ENCODE measurements at places on chromosomes 1 and 21. TPM values are rescaled to one million over a fixed set of nuclear protein-coding genes. Genes with fewer than 3 reads are reported as not detected.

Gene KRTAP7-1
- 0.23 TPM for polyA plus RNA-seq

Gene GNG4
- polyA plus RNA-seq, result 9.8 TPM

Gene AKR7A2
- 24.8 TPM for polyA plus RNA-seq

Gene SH2D1B
- 0.27 TPM for polyA plus RNA-seq

Gene AKR7A3
- 2.1 TPM for polyA plus RNA-seq

Gene KRTAP6-1
- not detected for polyA plus RNA-seq

Gene NTMT2
- polyA plus RNA-seq, result not detected
